ENCODE measurements at places on chromosomes 6 and 20.

GRCh38 chr6:158471339-158471738, 88.6 kb upstream of the TMEM181 start:
- no peak for DNase-seq

DNA sequence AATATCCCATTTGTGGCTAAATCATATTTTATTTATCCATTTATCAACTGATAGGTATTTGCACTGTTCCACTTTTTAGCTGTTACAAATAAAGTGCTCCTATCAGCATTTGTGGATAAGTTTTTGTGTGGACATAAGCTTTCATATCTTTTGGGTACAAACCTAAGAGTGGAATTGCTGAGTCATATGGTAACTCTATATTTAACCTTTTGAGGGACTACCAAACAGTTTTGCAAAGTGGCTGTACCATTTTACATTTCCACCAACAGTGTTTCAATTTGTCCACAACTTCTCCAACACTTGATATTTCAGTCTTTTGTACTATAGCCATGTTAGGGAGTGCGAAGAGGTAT, 23.6 kb upstream of the ECHDC1 start:
- DNase-seq = no peak

GRCh38 chr6:62971976-62972658, 239.2 kb upstream of the FKBP1C start:
- DNase-seq = no peak

DNA sequence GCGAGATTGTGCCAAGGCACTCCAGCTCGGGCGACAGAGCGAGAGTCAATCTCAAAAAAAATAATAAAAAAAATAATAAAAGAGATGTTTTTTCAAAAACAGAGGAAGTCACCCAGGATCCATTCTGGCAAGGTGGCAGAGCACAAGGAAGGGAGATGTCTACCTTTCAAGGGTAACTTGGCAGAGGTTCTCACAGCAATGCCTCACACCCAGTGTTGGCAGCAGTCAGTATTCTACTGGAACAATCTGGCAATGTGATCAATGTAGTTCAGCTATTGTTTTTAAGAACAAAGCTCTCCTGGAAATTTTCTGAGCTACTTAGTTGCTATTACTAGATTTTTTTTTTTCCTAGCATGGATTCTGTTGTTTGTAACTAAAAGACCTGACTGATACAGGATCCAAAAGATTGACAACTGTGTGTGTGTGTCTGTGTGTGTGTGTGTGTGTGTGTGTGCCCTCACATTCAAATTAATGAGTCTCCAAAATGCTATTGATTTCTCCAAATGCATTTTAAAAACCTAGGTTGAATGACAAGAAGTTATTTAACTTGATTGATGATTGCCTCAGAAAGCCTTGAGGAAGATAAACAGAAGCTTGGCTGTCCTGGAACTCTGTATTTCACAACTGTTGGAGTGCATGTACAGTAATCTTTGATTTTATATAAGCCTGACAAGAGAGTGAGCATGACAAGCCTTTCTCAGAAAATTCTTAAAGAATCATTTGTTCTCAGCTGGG, 114.1 kb upstream of the RREB1 start:
- no peak for DNase-seq

DNA sequence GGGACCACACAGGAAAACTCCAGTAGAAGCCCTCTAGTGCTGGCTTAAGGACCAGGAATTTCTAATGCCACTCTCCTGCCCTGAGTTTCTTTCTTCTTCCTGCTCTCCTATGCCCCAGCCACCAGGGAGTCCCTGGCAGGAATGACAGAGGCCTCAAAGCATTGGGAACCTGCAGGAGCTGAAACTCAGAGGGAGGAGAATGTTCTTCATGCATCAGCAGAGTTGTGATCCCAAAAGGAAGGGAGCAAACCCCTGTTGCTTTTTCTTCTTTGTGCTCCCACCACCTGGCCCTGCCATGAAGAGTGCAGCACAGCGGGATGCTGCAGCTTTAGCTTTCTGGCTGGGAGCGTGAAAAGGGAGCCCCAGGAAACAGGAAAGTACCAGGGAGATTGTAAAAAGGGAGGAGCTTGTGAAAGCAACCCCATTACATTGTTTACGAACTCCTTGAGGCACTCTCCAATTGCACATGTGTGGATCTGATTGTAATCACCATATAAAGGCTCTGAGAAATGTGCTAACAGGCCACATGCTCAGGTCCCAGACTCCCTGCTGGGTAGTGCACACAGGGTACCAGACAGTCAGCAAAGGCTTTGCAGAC, 34.7 kb upstream of the FKBP1A start:
- peak; percentile 47 for DNase-seq

DNA sequence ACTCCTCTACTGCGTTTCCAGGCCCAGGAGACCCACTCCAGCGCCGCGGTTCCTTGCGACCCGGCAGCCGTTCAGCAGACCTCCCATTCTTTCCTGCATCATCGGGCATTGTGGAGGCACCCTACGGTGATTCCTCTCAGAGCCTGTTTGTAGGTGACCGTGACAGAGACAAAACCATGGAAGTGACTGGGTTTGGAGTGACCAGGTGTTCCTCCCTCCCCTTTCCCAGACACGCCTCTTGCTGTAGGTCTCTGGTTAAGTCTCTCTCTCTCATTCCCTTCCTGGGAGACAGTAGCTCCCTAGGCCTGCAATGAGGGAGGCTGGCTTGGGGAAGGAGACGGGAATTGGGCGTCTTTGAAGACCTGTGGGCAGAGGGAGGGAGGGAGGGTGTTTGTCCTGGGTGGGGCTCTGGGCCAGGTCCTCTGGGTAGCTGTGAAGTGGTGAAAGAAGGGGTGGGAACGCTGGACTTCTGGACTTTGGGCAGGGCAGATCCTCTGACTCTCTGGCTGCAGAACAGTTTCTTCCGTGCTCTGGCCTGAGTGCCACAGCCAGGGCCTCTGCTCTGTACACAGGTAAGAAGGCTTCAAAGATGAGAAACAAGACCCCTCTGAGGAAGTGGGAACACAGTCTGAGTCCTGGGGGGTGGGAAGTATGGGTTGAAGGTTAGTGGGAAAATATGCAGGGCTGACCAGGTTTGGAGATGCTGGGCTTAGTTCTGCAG, 763 bp downstream of the KLC4 start:
- no peak for DNase-seq

GRCh38 chr20:41135187-41135887, 2.0 kb upstream of the PLCG1 start:
- peak; percentile 15 for DNase-seq

GRCh38 chr20:19314621-19315020, 102.2 kb downstream of the SLC24A3 start:
- DNase-seq = no peak

DNA sequence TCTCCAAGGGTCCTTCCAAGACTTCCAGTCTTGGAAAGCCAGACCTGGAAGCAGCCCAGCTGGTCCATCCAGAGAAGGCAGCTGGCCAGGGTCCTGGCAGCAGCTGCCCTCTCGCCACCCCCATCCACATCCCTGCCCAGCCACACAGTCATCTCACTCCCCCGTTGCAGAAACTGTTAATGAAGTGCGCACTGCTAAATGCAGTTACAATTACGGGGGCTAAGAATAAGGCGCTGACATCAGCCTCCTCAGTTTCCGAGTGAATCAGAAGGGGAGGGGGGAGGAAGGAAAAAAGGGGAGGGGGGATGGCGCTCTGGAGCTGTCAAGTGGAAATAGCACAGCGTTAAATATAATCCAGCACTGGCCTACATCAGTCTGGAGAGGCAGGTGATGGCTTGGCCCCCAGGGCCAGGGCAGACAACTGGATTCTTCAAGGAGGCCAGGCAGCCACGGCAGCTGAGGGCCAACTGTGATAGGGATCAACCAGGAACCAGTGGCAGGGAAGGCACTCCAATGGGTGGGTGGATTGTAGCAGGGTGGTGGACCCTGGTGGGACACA, 6.9 kb downstream of the RIMS4 start:
- no peak for DNase-seq

DNA sequence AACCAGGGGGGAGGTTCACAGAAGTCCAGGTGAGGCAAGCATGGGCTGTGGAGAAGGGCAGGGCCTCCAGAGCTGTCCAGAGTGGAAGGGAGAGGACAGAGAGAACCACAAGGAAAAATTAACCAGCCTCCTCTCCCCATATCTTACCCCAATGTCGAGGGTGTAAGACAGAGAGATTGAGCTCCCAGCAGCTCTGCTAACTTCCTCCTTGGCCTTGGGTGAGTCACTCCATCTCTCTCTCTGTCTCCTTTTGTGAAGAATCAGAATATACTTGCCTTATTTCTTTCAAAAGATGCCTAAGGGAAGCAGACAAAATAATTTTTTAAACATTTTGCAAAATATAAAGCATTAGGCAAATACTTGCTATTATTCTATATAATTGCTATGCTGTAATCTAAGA, 58.3 kb upstream of the IYD start:
- DNase-seq = no peak

DNA sequence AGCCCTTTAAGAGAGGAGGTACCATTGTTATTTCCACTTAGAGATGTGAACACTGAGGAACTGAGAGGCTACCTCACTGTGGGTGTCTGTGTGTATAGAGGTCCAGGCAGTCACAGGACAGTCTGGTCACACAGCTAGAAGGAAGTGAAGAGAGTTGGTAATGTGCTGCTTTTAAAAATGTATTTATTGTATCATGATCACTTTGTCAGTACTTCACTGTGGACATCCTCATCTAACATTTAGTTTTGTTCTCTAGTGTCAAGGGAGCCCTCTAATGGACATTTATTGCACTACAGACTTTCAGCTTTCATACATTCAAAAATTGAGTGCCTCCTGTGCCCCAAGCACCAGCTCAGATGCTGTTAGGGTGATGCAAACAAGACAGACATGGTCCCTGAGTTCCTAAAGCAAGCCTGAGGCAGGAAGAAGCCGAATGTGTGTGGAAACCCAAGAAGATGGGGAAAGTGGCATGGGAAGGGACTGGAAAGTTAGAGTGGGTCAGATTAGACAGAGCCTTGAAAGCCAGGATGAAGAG, 123.0 kb downstream of the SLC16A10 start:
- peak; percentile 37 for DNase-seq

DNA sequence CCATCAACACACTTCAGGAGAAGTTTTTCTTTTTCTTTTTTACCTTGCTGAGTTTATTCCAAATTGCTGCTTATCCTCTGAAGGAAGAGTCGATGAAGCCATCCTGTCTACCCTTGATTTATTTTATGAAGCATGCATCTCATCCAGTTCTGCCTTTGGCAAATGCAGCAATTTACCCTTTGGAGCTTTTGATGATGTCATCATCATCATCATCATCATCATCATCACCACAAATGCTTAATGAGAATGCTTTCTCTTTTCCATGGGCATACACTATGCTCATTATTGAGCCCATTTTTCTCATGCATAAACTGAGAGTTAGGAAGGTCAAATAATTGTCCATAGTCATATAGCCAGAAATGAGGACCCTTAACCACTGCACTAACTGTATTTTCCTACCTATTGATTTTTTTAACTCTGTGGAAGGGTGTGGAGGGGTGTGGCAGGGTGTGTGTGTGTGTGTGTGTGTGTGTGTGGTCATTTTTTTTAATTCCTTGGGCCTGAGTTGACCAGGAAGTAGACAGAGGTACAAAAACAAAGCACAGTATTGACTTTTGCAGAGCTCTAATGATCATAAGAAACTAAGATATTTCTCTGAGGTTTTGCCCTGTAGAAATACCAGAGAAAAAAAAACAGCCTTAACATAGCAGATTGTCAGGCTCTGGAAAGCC, 82.8 kb downstream of the COL9A1 start:
- no peak for DNase-seq

DNA sequence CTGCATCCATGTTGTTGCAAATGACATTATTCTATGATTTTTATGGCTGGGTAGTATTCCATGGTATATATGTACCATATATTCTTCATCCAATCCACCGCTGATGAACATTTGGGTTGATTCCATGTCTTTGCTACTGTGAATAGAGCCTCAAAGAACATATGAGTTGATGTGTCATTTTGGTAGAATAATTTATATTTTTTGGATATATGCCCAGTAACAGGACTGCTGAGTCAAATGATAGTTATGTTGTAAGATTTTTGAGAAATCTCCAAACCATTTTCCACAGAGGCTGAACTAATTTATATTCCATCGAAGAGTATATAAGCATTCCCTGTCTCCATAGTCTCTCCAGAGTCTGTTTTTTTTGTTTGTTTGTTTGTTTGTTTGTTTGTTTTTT, 1373.5 kb downstream of the GRIK2 start:
- DNase-seq = no peak

DNA sequence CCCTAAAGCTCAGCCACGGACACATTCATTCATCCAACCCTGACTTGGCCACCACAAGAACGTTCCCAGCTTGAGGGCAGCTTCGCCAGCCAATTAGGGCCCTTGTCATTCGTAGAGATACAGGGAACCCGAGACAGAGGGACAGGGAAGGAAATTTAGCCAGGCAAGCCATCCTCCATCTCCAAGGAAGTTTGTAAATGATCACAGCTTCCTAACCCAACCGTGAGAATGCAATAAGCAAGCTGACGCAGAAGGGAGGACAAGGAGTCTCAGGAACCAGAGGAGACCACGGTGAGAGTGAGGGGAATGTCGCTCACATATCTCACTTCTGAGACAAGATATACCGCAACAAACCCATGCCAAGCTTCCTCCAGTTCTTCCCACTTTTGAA, 1.4 kb downstream of the TRAM2 start:
- no peak for DNase-seq

- DNase-seq = no peak
Measured at GRCh38 chr6:90406957-90407356, 110.3 kb upstream of the BACH2 start.

DNA sequence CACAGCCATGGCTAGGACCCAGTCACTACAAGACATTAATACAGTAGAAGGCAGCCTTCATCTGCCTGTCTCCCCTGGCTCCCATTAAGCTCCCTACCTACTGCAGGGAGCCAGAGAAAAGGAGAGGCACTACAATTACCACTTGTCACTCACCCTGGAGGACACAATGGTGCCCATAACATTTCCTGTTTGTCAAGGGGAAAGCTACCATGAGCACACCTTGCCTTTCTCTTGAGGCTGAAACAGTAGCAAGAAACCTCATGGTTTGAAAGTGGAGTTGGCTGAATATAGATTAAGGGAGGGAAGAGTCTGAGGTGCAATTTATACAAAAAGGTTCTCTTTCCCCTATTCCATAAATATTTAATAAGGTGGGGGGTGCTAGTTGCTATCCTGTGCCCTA, 27.9 kb downstream of the STK38 start:
- no peak for DNase-seq

DNA sequence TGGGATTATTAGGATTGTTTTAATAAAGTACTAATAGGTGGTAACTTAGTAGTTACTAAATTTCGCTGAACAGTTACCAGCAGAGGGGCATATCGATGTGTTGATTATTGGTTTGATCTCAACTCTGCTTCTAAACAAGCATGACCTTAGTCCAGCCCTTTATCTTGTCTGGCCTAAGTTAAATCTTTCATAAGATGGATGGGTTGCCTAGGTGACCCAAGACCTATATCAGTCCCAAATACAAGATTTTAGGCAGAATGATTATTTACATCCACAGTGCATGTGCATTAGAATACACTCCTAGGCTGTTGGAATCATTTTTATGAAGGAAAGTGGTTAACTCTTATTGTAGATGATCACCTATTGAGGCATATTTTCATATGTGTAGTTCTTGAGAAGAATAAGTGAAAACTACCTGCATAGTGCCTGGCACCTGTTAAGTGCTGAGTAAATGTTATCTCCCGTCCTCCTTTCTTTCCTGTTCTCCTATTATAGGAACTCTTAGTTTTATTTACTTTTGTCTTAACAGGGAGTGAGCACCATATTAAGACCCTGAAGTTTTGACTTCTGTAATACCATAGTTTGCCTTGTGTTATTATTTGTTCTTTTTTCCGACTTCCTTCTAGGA, 1.1 kb downstream of the HSF2 start:
- DNase-seq = no peak
